ENCODE measurements at places on chromosomes 6 and 20.

DNA sequence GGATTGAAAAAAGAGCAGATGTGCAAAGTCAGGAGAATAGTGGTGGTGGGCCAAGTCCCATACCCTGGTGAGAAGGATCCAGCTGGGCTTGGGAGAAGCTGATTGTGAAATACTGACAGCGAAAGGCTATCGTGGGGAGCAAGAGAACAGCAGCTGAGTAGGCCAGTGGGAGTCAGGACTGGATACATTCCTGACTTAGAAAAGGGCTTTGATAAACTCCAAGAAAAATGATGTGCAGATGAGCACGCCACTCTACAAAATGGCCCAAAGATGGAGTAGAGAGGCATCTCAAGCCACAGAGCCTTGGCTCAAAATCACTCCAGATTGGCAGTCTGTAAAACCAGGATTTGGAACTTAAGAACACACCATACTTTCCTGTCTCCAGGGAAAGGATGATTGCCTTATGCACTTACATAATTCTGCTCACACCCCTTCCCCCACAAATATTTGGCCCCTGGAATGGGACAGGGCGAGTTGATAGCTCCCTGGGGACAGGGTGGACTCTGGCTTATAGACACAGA, 578.7 kb downstream of the MAFB start:
- no peak for DNase-seq

GRCh38 chr6:47710295-47710694, 11.9 kb downstream of the ADGRF4 start:
- no peak for DNase-seq

GRCh38 chr20:48015141-48015910, 230.0 kb upstream of the SULF2 start:
- no peak for DNase-seq

- no peak for DNase-seq
Observed at GRCh38 chr6:111477481-111477938, 5.5 kb downstream of the REV3L start.

DNA sequence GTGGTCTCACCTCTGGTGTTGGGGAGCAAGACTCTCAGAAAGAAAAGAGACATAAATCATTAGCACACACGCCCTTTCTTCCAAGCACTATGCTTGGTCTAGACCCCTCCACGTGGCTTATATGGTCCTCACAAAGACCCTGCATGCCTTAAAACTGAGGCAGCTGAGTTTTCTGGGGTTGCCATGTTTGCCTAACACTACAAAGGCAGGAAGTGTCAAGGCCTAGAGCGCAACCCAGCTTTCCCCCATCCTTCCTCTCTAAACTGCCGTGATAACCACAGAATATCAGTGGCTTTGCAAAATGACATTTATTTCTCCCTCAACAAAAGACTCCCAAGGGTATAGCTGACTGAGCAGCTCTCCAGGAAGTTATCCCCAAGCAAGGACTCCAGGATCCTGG, 146.5 kb upstream of the TOP1 start:
- DNase-seq, result no peak

GRCh38 chr6:49327005-49327404, 136.0 kb downstream of the MMUT start:
- DNase-seq, result no peak

DNA sequence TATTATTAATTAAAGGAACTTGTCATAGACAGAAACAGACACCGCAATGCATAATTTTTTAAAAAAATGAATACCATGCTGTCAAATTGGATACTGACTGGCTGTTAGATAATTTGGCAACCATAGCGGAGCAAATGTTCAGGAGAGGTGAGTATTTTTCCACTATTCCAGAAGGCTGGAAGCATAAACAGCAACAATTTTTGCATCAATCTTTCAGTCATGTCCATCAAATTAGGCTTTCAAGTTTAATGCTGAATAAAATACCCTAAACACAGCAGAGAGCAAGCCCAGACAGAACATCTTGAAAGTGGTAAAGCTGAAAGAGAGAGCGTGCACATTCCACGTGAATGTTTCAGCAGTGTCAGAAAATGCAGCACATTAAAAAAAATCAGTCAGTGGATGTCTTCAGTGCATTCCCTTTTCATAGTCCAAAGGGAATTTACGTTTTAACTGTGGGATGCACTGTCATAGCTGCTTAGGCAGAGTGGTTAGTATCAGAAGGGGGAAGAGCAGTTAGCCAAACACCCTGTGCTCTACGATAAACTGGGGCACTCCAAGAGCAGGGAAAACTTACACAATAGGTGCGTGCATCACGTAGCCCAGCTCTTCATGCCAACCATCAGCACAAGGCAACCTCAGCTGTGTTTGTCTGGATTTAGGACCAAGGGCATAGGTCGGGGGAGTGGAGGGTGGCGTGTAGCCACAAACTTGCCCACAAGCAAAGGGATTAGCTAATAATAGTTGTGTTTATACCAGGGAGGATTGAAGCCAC, 116.2 kb upstream of the STMND1 start:
- no peak for DNase-seq

DNA sequence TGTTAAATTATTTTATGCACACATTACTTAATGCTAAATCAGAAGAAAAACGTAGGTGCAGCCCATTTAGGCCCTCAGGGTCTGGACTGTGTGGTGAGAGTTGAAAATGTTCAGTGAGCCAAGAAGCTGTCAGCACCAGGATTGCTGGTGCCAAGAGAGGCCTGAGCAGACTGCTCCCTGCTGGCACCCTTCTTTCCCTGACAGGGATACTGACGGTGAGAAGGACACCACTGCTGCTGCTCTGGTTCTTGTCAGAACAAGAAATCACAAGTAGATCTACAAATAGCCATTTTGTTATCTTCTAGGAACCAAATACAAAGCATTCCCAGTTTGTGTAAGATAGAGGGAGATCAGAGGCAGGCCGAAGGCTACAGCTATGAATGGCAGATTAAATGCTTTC, 48.7 kb upstream of the CRISP1 start:
- DNase-seq, result no peak

- no peak for DNase-seq
Observed at GRCh38 chr20:5570452-5570851, 179.7 kb upstream of the SHLD1 start.

- DNase-seq, result no peak
Observed at GRCh38 chr6:89826029-89826528, 3.6 kb upstream of the CASP8AP2 start.

DNA sequence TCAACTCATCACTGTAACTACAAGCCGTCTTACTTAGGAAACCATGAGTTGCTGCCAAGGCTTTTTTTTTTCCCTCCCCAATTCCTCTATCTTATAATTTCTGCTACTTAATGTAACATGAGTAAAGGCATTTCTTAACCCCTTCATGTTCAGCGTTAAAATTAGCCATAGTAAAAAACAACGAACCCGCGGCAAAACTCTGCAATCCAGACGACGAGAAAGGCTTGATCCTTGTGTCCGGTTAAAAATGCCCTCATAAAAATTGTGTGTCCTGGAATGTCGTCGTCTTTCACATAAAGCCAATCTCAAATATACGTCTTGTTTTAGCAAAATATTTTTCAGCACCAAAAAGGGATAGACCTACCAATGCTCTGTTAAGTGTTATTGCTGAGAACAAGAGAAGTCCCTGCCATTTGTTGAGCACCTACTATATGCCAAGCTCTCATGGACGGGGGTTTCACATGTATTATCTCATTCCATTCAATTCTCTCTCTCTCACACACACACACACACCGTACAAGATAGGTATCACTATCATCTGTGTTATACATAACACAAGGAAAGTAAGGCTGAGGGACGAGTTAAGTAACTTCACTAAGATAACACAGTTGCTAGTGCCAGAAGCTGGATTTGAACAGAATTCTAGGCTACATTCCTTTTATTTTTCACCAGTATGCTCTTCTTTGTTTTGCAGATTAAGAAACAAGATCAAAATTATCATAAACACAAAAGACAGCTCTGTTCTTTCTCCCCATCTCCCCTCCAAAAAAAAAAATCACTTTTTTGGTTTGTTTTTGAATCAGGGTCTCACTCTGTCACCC, 683 bp upstream of the ARHGAP18 start:
- no peak for DNase-seq
